ENCODE measurements at places on chromosomes 7 and 10.
A peak's percentile ranks its signal among the peaks of the same experiment; 100 is the strongest.

DNA sequence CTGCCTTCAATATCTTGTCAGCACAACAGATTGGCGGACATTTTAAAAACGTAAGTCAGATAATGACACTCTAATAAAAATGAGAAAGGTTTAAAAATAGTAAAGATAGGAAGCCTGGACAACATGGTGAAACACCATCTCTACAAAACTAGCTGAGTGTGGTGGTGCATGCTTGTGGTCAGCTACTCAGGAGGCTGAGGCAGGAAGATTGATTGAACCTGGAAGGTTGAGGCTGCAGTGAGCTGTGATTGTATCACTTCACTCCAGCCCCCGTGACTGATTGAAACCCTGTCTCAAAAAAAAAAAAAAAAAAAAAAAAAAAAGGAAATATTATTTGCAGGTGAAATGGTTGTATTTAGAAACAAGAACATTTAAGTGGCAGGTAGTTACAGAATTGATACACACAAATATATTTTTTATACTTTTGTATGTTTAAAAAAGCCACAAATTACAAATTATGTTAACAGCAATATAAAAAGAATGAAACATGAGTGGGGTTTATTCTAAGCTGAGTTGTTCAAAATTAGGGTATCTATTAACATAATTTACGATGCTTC, 141.9 kb downstream of the ADK start:
- DNase-seq, result no peak

DNA sequence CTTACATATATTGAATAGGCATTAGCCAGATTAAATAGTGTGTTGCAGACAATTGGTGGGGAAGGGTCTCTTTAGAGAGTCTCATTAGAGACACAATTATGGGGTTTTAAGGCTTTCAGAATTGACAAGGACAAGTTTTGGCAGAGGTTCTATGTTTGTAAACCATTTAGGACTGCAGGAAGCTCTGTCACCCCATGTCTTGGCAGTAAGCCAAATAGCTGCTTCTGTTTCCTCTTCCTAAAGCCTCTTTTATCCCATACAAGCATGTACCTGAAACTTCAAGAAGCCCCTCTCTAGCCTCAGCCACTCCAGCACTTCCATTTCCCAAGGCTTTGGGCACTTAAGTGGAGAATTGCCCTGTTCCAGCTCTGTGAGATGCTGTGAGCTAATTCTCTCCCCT, 21.8 kb upstream of the LRRC4 start:
- DNase-seq, result no peak

DNA sequence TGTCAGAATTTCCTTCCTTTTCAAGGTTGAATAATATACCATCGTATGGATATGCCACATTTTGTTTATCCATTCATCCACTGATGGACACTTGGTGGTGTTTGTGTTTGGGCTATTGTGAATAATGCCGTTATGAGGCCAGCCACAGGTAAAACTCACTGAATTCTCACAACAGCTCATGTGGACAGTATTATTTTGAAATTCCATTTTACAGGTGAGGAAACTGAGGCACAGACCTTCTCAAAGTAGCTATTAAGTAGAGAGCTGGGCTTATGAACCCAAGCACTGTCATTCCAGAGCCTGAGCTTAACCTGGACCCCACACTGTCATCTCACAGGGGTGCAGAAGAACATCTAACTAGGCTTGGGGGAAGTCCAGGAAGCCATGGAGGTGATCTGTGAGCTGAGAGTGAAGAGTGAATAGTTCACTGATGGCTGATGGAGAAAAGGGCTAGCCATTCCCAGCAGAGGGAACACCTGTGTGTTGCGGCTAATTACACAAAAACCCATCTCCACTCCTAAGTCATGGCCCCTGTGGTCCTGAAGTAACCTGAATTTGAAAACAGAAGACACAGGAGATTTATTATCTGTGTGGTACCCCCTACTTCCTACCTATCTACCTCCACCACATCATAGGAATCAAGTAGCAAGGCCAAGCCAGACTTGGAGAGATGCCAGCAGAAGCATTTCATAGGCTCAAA, 8.7 kb downstream of the INMT start:
- DNase-seq, result no peak

GRCh38 chr7:140624392-140625191, 16.0 kb downstream of the DENND2A start:
- DNase-seq, result no peak

GRCh38 chr10:28541717-28542365, 8.9 kb downstream of the WAC start:
- DNase-seq, result no peak

GRCh38 chr10:89167915-89168314, 39.2 kb downstream of the CH25H start:
- DNase-seq, result no peak

- no peak for DNase-seq
These were observed 15.5 kb upstream of the SLC18A3 start for GRCh38 chr10:49594594-49594993.

GRCh38 chr10:122267849-122268737, 3.0 kb upstream of the BTBD16 start:
- DNase-seq, result peak; percentile 17

GRCh38 chr10:78907551-78908211, 161.1 kb upstream of the ZMIZ1 start:
- no peak for DNase-seq

- DNase-seq, result no peak
These were observed 2.1 kb upstream of the ZMIZ1 start for GRCh38 chr10:79066411-79067240.

- no peak for DNase-seq
These were observed 29.5 kb upstream of the ARHGAP22 start for GRCh38 chr10:48634198-48634983.

DNA sequence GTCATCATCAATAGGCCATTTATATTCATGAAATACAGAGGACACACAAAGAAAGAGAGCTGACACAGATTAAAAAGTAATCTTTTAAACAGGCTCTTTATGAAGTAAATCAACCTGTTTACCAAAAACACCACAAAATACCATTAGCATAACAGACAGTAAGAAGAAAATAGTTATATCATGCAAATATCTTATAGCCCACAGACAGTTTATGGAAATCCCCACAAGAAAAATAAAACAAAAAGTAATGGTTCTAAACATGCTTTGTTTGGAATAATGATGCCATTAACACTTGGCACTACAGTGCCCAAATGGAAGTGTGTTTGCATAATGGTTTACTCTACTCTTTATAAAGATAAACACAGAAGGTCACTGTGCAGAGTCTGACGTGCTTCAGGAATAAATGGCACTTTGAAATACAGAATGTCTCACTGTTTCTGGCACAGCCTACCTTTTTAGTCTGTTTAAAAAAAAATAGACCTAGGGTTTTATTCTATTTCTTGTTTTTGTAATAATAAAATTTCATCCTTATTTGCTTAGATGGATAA, 30.1 kb downstream of the SEMA3D start:
- DNase-seq, result no peak

- DNase-seq, result no peak
These were observed 59.4 kb downstream of the CUZD1 start for GRCh38 chr10:122786269-122786668.

DNA sequence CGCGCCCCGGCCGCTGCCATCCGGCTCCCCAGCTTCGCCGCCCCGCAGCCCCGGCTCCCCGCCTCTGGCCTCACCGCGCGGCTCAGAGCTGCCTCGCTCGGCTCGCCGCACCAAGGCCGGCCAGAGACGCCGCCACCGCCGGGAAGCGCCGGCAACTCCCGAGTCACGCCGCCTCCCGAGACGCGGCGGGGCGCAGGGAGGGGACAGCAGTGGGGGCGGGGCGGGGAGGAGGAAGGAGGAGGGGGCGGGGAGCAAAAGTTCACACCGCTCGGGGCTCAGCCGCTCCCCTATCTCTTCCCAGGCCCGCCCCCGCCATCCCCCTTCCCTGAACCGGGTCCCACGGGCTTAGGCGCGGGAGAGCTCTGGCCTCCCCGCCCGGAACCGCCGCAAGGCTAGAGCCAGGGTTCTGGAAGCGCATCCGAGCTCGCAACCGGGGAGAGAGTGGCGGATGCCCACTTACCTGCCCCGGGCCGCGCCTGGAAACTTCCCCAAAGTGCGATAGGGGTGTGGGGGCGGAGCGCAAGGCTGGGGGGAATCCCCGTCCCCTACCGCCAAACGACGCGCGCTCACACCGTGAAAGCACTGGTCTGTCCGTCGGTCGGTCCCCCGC, 1.0 kb downstream of the CHST15 start:
- no peak for DNase-seq

- DNase-seq, result no peak
These were observed 10.6 kb downstream of the BHLHA15 start for GRCh38 chr7:98221611-98222532.

GRCh38 chr10:29135337-29135736, 153.5 kb upstream of the LYZL1 start:
- no peak for DNase-seq

DNA sequence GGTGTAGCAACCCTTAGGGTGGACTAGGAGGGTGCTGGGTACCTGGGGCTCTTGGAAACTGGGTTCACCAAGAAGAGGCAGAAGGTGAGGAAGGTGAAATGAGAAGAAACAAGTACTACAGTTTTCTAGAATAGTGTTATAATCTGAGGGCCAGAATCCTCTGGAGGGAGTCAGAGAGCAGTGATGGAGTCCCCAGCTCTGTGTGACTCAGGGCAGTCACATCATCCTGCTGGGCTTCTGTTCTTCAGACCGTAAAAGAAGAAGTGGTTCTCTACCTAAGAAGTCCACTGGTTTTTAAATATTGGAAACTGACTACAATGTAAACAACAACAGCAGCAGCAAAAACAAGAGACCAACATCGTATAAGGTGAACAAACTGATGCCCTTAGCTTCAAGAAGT, 197.3 kb downstream of the PRPF18 start:
- no peak for DNase-seq

- no peak for DNase-seq
These were observed 196.7 kb downstream of the MTERF1 start for GRCh38 chr7:91683823-91684222.

DNA sequence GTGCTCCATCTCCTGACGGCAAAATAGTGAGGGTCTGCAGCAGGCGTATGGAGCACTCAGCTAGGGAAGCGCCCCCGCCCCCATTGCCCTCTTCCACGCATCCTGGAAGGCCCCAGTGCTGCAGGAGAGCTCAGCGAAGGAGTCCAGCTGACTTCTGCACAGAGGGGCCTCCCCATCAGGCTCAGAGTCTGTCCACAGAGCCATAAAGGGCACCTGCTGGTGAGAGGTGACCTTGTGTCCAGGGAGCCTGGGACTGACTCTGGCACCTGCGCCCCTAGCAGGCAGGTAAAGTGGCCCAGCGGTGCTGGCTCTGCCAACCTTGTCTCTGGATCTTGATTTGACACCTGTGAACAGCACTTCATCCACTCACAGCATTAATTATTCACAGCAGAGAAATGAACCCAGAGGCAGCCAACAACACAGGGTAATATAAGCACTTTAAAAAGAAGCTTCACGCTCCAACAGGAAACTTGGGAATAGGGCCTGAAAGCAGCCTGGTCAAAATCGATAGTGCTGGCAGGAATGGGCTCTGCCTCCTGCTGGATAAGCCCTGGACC, 59.6 kb downstream of the VOPP1 start:
- no peak for DNase-seq

DNA sequence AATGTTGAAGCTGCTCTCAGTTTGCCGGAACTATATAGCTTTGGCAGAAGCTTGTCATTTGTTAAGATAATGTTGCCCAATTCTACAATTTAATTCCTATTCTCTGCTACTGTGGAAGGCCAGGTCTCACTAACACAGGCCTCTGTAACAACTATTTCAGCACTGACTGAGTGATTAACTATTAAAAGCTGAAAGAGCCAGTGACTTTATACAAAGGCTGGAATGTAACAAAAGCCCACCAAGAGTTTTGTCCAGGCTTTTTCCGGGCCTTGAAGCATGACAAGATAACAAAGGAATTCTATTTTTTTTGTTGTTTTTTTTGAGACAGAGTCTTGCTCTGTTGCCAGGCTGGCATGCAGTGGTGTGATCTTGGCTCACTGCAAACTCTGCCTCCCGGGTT, 795.6 kb downstream of the PHTF2 start:
- DNase-seq, result no peak

DNA sequence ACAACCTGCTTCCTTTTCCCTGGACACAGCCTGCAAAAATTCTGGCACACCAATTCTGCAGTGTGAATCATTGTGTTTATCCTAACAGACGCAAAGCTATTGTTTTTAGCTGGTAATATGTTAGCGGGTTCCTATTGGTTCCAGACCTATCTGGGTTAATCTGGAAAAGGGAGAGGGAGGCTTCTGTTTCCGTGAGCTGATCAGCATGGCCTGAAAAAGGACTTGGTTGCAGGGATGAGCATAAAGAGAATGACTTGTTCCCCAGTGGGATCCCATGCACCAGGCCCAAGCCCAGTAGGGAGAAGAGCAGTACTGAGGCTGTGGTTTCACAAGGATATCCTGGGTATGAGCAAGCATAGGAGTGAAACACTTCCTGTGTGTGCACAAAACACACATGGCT, 78.4 kb downstream of the PDE1C start:
- DNase-seq, result no peak

DNA sequence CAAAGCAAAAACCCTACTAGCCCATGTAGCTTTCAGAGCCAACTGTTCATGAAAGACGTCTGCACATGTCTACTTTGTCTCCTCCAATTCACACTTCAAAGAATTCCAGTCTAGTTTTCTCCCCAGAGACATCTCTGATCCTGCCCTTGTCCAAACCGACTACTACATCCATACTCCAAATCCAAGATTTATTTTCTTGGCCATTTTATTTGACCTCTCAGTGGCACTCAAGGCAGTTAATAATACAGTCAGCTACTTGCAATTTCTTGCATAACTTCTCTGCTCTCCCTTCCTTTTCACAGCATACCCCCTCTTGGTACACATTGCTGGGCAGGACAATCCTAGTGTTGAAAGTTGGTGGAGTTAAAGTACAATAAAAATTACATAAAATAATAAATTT, 170.9 kb upstream of the INHBA start:
- no peak for DNase-seq

GRCh38 chr7:139455789-139456188, 27.7 kb downstream of the KLRG2 start:
- no peak for DNase-seq

DNA sequence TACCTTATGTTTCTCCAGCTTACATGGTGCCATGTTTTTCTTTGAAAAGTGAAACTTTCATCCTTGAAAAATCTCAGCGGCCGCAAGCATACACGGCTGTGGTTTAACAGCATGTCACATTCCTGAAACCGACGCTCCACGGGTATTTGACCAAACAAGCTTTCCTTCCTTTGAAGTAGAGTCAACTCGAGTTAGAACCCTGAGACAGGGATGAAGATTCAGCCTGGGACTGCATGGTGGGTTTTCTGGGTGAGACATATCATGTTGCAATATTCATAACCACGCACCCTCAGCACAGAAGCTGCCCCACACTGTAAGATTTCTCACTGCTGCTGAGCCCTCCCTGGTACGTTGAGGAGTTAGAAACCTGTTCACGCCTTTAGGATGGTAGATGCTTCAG, 8.1 kb downstream of the CYP26A1 start:
- DNase-seq, result no peak

- no peak for DNase-seq
These were observed 270.5 kb upstream of the NFE2L3 start for GRCh38 chr7:25881317-25882037.

DNA sequence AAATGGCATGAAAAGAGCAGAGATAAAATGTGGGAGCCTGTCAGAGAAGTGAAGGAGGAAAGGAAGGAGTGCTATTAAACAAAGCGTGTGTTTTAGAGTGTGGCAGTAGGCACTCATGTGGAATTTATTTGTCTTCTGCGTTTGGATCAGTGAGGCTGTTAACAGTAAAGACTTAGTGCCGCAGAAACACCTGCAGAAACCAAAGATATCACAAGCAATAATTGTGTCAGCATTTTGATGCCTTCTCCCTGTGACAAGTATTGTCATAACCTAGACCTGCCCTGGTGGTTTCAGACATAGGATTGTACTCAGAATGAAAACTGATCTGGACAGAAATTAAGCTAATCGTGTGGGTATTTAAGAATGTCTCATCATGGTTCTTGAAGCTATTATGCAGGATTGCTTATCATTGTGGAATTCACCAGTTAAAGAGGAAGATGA, 191.0 kb downstream of the CAMK1D start:
- DNase-seq, result no peak

All from stimulated activated CD8-positive, alpha-beta memory T cell treated with anti-CD3 and anti-CD28 coated beads, Interleukin-4, amount 100 ng/mL, for 4 hours (primary cell).